ENCODE measurements at places on chromosomes 4 and X.

- DNase-seq = no peak
Measured at GRCh38 chr4:28682847-28683246, 1822.2 kb downstream of the STIM2 start.

DNA sequence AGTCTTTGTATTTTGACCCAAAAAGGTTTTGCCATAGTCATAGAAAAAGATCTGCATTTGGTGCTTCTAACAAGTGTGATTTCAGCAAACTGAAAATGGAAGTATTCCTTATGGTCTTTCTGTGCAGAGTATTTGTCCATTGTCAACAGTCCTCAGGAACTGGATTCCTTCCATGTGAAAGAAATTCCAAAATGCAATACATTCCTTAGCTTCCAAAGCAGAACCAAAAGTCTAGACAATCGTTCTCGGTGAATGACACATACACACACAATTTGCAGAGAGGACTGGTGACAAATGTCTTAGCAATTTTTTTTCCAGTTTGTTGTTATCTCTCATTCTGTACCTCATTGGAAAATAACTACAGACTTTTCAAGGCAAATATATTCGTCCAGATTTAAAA lies 562.2 kb upstream of the SLIT2 start:
- no peak for DNase-seq

DNA sequence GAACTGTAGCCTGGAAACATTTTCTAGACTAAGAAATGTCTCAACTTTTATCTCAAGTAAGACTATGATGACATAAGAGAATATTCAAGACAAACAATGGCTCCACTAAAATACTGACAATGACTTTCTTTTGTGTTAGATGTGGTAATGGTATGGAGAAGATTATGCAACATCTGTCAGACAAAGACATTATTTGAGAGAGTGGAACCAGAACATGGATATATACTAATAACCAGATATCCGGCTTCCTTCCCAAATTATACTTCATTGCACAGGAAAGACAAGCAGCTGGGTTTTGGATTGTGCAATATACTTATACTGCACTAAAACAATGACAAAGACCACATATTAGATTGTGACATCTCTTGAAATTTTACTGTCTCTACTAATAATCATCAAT lies 290.8 kb upstream of the GIMD1 start:
- no peak for DNase-seq

- DNase-seq = no peak
Measured at GRCh38 chr4:82898322-82899243, 2.0 kb upstream of the THAP9 start.

DNA sequence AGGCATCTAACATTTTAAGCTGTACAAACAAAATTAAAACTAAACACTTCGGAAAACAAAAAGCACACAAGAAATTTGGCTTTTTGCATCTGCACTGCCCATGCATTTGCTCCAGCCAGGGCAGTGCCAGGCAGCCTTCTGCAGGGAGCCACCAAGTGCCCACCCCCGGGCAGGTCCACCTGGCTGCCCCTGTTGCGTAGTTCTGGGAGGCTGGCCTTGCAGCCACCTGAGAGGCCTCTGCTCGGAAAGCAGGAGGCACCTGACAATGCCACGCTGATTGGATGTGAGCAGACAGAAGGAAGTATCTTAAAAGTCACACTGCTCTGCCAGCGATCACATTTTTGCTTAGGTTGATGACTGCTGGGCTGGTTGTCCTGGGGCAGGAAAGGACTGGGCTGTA lies 3.5 kb downstream of the TMEM271 start:
- DNase-seq = no peak

DNA sequence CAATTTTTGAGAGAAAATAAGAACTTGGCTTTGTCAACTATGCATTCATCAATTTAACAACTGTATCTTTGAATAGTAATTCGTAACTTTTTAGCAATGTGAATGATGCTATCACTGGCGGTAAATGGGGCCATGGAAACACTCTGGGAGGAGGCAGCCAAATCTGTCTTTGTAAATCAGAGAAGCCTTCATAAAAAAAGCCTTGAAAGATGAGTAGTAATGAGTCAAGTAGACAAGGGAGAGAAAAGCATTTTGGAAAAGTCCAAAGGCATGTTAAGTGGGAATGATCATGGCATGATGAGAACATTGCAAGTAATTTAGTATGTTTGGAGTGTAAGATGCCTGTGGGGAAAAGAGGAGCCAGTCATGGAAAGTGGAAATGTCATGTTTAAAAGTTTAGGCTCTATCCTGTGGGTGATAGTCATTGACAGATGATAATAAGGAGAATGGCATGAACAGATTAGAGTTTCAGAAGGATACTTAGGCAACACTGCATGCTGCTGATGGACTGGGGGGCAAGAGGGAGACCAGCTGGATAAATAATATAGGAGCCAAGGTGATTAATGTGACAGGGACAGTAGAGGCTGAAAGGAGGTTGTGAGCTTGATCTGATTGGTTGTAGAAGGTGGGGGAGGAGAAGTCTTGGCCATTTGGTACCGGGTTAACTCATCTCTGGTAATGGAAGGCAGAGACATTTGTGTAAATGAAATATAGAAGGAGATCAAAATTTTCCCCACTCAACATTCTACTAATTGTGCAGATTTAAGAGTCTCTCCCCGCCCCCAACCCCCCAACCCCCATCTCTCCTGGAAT lies 16.3 kb downstream of the SPRY1 start:
- no peak for DNase-seq

DNA sequence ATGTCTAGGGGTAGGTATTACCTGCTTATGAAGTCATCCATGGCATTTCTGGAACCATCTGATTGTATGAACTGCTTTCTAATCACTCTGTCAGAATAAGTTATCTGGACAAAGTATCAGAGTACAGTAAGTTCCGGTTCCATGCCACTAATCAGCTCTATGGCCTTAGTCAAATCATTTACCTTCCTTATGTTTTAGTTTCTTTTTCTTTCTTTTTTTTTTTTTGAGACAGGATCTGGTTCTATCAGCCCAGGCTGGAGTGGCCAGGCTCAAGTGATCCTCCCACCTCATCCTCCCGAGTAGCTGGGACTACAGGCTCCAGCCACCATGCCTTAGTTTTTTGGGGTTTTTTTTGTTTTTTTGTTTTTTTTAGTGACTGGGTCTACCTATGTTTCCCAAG lies 11.5 kb downstream of the XIAP start:
- DNase-seq = no peak
